T follicular helper cell (primary cell): ENCODE measurements at places on chromosomes 16 and 17.
A peak's percentile ranks its signal among the peaks of the same experiment; 100 is the strongest.

GRCh38 chr16:8492690-8493089 lies 97.6 kb downstream of the TMEM114 start:
- no peak for DNase-seq

GRCh38 chr17:38749223-38750043 lies 1.3 kb upstream of the PCGF2 start:
- DNase-seq: no peak

- no peak for DNase-seq
Observed at GRCh38 chr16:69112285-69113129, 7.1 kb downstream of the HAS3 start.

DNA sequence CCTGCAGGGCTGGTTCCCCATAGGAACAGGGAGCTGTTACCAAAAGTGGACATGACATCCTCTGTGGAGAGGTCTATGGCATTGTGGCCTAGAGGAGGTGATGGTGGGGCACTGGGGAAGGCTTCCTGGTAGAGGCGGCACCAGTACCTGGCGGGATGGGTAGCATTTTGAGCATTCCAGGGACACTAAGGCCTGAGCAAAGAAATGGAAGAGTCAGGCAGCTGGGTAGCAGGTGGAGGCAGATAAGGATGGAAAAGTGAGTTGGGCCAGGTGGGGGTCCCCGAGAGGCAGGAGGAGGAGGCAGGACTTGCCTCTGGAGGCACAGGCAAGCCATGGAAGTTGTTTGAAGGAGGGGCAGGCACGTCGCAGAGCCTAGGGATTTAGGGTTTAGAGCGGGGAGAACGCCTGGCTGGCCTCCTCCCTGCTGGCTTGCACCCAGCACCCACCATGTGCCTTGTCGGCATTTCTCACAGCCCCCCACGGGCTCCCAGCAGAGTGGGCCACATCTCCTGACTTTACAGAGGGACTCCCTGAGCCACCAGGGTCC lies 5.1 kb upstream of the ADCY7 start:
- DNase-seq: no peak

GRCh38 chr16:116015-116414 lies 22.5 kb downstream of the NPRL3 start:
- no peak for DNase-seq

- no peak for DNase-seq
Observed at GRCh38 chr17:50831471-50831928, 3.9 kb upstream of the WFIKKN2 start.

DNA sequence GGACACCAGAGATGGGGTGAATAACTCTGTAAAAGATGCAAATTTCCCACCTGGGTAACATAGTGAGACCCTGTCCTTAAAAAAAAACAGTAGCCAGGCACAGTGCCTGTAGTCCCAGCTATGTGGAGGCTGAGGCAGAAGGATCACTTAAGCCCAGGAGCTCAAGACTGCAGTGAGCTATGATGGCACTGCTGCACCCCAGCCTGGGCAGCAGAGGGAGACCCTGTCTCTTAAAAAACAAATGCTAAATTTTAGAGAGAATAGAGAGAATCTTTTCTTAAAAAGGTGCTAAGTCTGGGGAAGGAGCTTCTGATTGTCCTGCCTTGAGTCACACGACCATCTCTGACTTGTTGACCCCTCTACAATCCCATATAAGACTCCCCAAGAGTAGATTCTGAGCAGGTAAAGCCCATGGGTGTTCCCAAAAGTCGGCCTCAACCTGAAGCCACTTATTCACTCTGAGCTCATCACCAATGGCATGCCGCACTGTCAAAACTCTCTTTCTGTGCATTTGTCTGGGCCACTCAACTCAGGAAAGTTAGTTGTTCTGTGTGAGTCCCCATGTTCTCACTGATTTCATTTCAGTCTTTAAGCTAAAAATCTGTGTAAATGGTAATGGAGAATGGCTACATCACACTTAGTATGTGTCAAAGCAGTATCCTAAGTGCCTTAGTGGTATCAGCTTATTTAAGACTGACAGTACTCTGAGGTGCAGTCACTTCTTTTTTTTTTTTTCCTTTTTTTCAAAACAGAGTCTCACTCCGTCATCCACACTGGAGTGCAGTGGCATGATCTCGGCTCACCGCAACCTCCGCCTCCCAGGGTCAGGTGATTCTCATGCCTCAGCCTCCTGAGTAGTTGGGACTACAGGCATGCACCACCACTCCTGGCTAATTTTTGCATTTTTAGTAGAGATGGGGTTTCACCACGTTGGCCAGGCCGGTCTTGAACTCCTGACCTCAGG lies 41.6 kb downstream of the PRKCB start:
- DNase-seq: peak; percentile 2
